Osteocyte (in vitro differentiated cells): ENCODE measurements at places on chromosomes 4 and X.

DNA sequence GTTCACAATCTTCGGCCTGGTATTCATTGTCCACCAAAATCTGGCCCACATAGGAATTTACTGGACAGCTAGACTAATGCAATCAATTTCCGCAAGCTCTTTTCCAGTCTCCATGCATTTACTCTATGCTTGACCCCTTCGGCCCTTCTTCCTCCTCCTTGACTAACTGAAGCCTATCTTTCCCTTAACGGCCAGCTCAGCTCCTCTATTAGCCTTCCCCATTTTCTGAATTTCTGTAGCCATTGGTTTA, 1.2 kb upstream of the PHKA2 start:
- no peak for DNase-seq

DNA sequence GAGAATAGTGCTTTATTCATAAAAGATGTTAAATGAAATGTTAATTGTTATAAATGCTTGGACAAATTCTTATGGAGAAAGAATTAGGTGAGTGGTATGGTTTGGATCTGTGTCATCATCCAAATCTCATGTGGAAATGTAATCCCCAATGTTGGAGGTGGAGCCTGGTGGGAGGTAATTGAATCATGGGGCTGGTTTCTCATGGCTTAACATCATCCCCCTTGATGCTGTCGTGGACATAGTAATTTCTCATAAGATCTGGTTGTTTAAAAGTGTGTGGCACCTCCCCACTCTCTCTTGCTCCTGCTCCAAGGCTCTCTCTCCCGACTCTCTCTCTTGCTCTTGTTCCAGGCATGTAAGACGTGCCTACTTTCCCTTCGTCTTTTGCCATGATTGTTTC, 22.5 kb downstream of the GYPE start:
- no peak for DNase-seq

GRCh38 chr4:1133033-1133432, 19.7 kb upstream of the RNF212 start:
- no peak for DNase-seq

DNA sequence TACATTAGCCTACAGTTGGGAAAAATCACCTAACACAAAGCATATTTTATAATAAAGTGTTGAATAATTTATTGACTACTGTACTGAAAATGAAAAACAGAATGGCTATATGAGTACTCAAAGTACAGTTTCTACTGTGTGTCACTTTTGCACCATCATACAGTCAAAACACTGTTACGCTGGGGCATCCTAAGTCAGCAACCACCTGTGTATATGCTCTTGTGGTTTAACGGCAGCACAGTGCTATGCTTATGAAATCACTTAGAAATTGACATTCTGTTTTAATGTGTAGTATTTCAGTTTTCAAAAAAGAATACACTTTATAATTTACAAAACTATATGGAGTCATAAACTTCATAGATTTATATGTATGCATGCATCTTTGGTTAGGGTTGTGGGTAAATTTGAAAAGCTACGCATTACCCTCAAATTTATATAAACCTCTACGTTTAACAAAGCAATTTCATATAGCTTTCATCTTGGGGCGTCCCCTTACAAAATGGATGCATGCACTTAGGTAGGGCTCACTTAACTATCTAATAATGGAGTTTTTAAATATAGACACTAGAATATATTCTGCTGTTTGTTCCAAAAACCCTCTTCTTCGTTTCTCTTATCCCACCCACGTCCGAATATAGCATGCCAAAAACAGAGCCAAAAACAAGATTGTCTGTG, 690 bp upstream of the NEIL3 start:
- DNase-seq = no peak

DNA sequence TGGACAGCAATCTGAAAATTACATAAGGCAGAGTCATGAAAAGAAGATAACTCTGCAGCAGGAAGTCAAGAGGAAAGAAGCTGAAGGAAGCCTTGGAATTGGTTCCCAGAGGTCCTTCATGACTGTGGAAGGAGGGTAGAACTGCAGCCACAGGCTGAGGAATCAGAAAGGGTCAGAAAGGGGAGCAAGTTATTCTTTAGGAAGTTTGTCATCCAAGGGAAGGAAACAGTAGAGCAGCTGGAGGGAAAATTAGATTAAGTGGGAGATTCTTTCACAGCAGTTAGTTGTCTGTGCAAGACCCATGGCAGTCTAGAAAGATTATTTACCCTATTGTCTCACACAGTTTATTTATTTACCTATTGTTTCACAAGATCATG, 9.3 kb upstream of the ADH1C start:
- DNase-seq = no peak

DNA sequence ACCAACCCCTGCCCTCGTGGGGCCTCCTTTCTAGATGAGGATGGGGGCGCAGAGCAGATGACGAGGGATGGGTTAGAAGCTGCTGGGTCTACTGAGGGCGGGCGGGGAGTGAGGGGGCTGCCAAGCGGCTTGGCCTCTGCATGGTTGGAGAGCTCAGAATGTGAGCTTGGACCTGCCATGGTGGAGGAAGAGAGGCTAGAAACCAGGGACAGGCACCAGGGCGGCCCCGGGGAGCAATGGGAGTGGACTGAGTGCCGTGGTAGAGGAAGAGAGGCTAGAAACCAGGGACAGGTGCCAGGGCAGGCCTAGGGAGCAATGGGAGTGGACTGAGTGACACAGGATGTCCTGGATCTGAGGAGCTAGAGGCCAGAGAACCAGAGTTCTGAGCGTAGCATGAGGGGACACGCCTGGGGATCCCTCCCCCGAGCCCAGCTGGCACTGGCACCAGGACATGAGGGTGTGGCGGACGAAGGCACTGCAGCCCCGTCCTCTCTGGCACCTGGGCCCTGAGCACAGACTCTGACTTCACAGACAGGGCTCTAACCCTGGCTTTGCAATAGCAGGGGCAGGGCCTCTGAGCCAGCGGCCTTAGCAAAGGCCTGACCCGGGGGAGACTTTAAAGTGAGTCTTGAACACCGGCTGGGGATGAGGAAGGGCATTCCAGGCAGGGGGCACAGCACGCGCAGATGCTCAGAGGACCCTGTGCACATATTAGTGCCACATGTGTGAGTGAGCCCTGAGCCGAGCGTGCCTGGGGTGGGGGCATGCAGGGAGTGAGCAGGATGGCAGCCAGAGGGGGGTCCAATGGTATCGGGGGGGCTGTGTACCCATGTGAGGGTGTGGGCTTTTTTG, 214.0 kb upstream of the PSAPL1 start:
- DNase-seq = no peak

DNA sequence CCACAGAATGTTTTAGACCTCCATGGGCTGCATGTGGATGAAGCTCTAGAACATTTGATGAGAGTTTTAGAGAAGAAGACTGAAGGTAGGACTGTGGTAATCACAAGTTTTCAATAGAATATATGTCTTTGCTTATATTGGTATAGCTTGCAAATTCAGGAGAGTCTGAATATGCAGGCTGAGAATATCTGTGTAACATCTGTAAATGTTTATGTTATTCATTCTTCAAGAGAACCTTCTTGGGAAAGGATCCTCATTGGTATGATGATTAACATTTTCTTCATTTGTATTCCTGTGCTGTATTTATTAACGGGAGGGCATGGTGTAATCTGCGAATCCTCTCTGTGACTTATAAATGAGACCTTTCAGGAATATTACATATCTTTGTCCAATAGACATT, 52.1 kb upstream of the RHOH start:
- DNase-seq = no peak
